ENCODE measurements at places on chromosomes 6 and 20.

GRCh38 chr6:144314562-144314961 is 29.4 kb downstream of the UTRN start:
- no peak for DNase-seq

DNA sequence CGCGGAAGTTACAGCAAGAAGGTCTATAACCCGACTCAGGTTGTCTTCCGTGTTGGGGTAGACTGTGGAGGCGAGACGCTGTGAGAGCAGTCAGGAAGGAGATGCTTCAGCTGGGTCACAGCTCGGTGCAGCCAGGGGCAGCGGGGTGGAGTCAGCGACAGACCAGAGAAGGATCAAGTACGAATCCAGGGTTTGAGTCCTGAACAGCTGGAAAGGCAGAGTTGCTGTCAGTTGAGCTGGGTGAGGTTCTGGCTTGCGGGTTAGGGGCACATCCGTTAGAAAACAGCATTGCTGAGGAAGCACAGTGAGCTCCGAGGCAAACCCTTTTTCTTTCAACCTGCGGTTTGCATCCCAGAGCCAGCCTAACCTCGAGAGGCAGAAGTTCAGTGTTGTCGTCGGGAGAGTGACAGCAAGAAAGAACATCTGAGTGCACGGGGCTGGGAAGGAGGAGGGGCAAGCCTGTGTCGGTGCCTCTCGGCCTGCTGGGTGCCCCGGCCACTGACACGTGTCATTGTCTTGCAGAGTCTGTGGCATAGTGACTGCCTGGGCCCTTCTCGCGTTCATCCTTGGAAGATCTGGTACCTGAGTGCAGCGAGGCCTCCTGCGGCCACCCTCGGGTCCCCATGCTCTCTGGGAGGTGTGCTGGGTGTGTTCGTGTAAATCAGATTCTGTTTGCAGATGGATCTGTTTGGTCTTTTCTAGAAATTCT is 20.0 kb downstream of the PNLDC1 start:
- DNase-seq, result no peak

GRCh38 chr6:36116943-36117342 is 13.4 kb upstream of the MAPK13 start:
- no peak for DNase-seq

DNA sequence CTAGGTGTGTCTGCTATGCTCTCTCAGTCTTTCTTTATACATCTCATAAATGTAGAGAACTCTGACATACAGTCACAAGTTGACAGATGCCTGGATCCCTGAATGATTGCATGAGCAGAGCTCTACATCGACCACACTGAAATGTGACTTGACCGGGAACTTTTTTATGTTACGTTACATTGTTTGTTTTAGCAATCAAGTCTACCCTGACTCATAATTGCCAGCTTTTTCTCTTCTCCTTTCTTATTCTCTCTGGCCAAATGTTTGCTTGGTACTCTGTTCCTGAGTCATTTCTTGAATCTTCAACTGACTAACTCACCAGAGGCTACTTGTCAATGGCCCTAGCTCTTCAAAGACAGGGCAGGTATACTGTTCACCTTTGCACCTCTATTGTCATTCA is 213.6 kb upstream of the DTNBP1 start:
- no peak for DNase-seq

GRCh38 chr6:77092971-77093370 is 370.3 kb downstream of the HTR1B start:
- no peak for DNase-seq

GRCh38 chr6:14673201-14673600 is 555.6 kb downstream of the CD83 start:
- DNase-seq, result no peak

- no peak for DNase-seq
Observed at GRCh38 chr6:146146836-146147235, 118.0 kb downstream of the GRM1 start.

- DNase-seq, result no peak
Observed at GRCh38 chr6:50096296-50096695, 46.6 kb upstream of the DEFB112 start.

DNA sequence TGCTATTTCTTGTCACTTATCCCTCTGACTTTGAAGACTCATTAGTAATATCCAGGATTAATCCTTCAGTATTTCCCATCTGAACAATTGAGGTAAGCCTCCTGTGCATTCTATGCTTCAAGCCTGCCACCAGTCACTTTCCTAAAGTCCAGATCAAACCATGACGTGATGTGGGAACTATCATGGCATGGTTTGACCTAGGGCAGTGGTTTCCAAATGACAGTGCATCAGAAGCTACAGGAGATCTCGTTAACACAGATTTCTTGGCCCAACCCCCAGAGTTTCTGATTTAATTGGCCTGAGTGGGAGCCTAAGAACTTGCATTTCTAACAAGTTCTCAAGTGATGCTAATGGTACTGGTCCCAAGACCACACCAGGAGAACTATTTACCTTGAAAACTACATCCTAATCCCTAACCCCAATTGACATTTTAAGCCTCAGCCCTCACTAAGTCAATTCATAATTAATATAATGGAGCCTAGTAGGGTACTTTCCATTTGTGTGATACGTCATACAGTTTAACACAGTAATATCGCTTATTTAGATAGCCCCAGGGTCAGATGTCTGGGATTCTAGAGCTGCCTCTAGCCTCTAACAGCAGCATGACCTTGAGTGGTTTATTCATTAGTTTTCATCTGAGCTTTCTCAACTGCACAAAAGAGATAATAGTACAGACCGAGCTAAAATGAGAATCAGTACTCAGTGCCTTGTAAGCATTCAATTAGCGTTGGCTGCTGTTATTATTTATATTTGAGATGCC is 907.6 kb downstream of the TFAP2A start:
- DNase-seq, result no peak

GRCh38 chr6:87281426-87281825 is 41.0 kb upstream of the SMIM8 start:
- DNase-seq, result no peak

DNA sequence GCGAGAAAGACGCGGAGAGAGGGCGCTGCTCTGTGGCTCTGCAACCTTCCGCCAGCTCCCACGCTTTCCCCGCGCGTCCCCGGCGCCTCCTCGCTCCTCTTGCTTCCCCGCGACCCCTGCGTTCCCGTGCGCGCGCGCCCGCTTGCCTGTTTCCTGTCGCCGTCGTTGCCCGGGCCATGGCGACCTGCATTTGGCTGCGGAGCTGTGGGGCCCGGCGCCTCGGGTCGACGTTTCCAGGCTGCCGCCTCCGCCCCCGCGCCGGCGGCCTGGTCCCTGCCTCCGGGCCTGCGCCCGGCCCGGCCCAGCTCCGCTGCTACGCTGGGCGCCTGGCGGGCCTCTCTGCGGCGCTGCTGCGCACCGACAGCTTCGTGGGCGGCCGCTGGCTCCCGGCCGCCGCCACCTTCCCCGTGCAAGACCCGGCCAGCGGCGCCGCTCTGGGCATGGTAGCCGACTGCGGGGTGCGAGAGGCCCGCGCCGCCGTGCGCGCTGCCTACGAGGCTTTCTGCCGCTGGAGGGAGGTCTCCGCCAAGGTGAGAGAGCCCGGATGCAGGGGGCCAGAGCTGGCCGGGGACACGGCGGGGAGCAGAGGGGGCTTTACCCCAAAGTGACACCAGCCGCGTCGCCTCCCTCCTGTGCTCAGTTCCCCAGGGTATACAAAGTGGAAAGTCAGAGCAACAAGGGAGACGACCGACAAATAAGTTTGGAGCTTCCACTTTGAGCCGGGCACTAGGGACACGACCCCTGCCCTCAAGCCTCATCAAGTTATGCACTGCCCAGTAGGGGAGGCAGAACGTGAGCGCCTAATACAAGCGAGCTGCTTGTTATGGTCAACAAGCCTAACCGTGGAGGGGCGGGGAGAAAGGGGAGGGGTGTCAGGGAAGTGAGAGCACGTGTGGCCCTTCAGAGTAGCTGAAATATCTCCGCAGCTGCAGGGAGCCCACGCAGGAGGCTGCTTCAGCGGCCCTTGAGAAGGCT is at the start of gene ALDH5A1:
Gene ALDH5A1, plus strand, starts transcription at position 149 of the 975 bp plus-strand sequence. Its CDS starts 28 bp downstream, at position 177.
- DNase-seq, result peak; percentile 91

- peak; percentile 77 for DNase-seq
Observed at GRCh38 chr20:20568604-20569205, 143.7 kb downstream of the RALGAPA2 start.

DNA sequence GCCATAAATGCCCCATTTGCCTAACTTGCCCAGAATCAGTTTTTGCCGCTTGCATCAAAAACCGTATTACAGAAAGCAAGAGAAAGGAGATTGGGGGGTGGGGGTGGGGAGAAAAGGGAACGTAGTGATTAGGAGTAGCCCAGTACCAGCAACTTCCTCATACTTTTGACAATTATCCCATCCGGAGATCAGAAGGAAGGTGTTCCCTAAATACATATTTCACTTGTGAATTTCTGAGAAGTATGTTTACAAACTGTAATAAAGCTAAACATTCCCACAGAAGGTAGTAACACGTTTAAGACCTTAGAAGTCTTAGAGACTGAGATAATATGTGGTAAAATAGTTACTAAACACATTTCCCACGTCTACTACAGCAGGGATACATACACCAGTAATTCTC is 14.5 kb downstream of the PREP start:
- no peak for DNase-seq

DNA sequence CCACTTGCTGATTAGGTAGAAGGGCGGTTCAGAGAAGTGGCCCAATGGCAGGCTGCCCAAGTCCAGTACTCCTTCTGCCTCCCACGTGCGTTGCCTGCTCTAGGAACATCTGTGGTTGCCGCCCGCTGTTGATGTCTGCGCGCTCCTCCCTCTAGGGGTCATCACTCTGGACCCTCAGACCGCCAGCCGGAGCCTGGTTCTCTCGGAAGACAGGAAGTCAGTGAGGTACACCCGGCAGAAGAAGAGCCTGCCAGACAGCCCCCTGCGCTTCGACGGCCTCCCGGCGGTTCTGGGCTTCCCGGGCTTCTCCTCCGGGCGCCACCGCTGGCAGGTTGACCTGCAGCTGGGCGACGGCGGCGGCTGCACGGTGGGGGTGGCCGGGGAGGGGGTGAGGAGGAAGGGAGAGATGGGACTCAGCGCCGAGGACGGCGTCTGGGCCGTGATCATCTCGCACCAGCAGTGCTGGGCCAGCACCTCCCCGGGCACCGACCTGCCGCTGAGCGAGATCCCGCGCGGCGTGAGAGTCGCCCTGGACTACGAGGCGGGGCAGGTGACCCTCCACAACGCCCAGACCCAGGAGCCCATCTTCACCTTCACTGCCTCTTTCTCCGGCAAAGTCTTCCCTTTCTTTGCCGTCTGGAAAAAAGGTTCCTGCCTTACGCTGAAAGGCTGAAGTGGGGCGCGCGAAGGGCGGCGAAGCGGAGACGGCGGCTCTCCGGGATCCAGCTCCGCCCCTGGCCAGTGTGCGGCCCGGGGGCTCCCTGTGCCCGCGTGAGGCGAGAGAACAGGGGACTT is 8.5 kb downstream of the TRIM15 start:
- no peak for DNase-seq

DNA sequence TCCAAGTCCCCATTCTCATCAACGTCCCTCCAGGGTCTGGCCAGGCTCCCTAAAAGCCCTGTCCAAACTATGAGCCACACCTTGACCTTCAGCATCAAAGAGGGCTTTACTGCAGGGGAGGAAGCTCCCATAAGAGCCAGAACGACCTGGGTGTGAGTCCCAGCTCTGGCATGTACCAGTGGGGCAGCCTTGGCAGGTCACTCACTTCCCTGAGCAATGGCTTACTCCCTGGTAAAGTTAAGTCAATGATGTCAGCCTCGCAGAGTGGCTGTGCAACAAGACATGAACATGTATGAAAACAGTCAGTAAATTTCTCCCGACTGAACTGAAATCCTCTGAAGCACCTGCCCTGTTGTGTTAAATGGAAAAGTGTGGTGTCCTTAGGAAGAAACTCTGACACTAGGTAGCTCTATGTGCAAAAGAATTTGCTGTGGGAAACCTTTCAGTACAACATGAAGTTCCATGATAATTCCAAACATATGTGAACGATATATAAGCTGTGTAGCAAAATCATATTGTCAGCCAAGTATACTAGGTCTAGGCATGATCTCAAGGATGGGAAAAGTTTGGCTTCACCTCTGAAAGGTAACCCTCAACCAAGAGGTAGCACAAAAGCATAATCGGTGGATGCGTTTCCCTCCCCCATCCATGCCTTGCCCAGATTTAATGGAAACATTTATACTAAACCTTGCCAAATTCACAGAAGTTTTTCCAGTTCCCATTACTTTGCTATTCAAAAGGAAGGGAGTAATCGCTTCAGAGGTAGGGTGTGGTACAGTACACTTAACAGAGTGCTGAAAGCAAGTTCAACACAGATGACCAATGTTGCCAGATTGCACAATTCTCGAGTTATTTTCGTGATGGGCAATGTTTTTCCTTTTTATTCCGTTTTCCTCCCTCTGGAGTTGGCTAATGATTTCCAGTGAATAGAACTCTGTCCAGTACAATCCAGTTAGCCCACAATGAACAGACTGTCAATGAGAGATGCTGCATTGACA is 49.0 kb upstream of the RANBP9 start:
- DNase-seq, result no peak

DNA sequence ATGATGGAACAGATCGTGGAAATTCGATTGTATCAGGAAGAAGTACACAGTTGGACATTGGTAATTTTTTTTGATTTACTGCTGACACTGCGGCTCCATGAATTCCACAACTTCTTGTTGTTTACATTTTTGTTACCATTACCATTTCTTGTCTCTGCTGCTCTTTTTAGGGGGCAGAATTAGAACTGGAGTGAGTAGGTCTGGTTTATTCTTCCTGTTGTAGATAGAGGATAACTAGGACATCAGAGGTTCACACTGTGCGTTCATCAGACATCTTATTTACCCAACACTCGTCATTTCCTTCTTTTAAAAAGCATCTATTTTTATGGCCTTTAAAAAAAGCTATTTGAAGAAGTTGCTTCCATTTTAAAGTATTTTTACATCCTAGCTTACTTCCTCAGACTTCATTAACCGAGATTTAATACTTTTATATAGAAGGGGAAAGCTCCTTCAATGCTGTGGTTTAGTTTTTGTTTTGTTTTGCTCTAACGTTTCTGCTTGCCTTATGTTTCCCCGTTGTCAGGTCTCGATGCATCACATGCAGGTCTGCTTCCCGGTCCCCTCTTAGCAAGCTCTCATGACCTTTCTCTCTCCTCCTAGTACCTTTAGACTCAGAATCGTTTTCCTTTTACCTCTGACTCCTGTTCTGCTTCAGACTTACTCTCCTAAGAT is 139.1 kb downstream of the ARID1B start:
- DNase-seq, result no peak

DNA sequence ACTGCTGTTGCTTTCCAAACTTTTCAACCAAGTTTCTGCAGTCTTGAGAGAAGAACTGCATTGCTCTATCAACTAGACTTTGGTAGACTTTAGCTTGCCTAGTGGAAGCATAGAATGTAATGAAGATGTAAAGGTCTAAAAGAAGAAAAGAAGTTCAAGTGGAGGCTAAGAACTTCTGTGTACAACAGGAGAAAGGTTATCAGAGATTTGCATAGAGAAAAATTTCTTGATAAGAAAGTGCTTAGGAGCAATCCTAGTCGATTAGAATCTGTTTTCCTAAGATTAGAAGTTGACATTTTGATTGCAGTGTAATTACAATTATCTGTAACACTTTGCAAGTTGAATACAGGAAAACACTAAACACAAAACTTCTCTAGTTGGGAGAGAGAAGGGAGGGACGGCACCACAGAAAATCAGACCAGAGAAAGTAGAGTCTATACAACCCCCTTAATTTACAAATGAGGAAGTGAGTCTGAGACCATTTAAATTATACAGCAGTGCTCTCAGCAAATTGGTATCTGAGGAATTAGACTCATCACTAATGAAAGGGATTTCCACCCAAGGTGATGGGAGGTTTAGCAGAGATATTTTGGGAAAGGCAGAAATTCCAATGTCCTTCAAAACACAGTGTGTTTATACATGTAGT is 194.3 kb upstream of the MARCKS start:
- no peak for DNase-seq
